Effector memory CD4-positive, alpha-beta T cell (primary cell): ENCODE measurements at places on chromosomes 16 and 17.

GRCh38 chr17:61487161-61487988 is 35.2 kb downstream of the TBX4 start:
- no peak for DNase-seq
- no peaks in the 10 kb centered on the region for H3K36me3 ChIP-seq
- H3K27me3 ChIP-seq, result no peaks in the 10 kb centered on the region
- no peaks in the 10 kb centered on the region for H3K4me1 ChIP-seq
- no peak overlapping the region for H3K27ac ChIP-seq
- no peak overlapping the region for H3K4me3 ChIP-seq

- peaks cover 9% of the 10 kb centered on the region for H3K36me3 ChIP-seq
- H3K4me1 ChIP-seq, result peaks cover 16% of the 10 kb centered on the region
- H3K27me3 ChIP-seq, result no peaks in the 10 kb centered on the region
- peak overlapping the region; percentile 55 for H3K27ac ChIP-seq
Observed at GRCh38 chr17:75487351-75488070, 27.8 kb downstream of the CASKIN2 start.

- H3K4me3 ChIP-seq, result no peak overlapping the region
- H3K27ac ChIP-seq, result no peak overlapping the region
- H3K36me3 ChIP-seq, result no peaks in the 10 kb centered on the region
- no peak for DNase-seq
- no peaks in the 10 kb centered on the region for H3K27me3 ChIP-seq
Observed at GRCh38 chr16:4208341-4208751, 33.5 kb downstream of the SRL start.

DNA sequence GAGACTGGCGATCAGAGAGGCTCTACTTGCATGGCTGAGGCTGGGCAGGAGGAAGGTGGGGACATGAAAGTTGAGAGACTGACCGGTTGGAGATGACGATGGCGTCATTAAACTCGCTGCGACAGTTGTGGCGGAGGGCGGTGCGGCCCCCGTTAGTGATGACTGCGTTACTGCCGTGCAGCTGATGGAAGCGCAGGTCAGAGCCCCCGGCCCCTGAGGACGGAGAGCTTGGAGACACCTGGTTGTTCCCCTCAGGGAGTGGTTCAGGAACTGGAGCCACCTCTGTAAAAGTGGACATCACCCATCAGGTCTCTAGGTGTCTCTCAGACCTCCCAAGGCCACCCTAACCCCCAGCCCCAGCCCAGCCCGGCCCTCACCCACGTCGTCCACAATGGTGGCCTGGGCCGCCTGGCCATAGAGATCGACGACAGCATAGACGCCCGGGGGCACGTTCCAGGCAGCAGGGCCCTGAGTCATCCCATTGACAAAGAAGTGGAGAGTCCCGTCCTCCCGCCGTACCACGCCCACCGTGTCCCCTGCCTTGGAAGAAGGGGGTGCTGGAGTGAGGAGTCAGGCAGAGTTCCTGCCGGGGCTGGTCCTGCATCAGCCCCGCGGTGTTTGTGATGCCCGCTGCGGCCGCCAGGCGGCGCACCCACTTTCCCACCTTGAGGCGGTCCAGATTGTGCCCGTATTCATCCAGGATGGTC is 5.3 kb downstream of the NEURL4 start:
- DNase-seq, result peak; percentile 59
- H3K4me1 ChIP-seq, result peaks cover 8% of the 10 kb centered on the region
- no peak overlapping the region for H3K27ac ChIP-seq
- H3K4me3 ChIP-seq, result no peak overlapping the region
- H3K36me3 ChIP-seq, result peaks cover 56% of the 10 kb centered on the region

- no peak for DNase-seq
- H3K36me3 ChIP-seq, result no peaks in the 10 kb centered on the region
- H3K27ac ChIP-seq, result no peak overlapping the region
- H3K27me3 ChIP-seq, result no peaks in the 10 kb centered on the region
Observed at GRCh38 chr16:20072146-20072873, 1.4 kb downstream of the GPR139 start.

DNA sequence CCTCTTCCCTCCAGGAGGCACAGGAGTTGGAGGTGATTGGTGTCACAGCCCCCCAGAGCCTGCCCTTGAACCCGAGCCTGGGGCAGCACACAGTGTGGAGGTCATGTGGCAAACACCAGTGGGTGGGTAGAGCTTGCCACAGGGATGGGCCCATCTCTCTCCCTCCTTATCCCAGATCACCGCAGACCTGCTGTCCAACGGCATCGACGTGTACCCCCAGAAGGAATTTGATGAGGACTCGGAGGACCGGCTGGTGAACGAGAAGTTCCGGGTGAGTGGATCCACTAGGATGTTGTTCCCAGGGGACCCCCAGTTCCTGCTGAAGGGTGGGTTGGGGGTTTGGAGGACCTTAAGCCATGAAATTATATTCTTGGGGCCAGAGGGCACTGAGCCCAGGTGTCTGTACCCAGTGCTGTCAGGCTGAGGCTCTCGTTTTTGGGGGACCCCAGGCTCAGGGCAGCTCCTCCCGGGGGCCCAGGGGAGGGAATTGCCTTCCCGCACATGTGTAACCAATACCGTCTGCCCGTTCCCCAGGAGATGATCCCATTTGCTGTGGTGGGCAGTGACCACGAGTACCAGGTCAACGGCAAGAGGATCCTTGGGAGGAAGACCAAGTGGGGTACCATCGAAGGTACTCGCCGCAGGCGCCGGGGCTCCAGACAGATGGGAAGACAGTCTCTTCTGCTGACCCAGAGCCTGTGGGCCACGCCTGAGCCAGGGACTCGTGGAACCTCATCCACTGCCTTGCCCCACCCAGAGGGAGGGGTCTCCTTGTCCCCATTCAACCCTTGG is 351.9 kb downstream of the SEC14L1 start:
- H3K4me1 ChIP-seq, result peaks cover 14% of the 10 kb centered on the region
- peaks cover 79% of the 10 kb centered on the region for H3K36me3 ChIP-seq

GRCh38 chr16:11078812-11079459 is 134.6 kb downstream of the CLEC16A start:
- no peak overlapping the region for H3K4me3 ChIP-seq
- H3K36me3 ChIP-seq, result no peaks in the 10 kb centered on the region

DNA sequence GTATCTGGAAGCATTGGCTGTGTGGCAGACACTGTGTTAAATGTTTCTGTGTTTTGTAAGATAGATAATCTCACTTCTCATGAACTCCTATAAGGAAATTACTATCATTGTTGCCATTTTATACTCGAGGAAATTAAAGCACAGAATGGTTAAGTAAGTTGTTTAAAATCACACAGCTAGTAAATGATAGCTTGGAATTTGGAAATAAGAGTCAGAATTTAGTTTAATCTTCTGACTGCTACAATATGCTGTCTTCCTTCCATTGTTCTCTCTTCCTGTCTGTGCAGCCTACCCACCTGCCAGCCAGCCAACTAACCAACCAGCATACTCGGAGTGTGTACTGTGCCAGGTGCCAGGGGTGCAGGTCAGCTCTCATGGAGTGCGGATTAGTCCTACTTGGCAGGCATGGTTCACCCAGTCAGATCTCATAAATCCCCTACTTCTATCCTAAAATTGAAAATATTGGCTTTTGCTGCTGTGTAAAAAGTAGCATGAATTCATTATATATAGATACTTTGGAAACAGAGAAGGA is 79.9 kb upstream of the LGALS9 start:
- H3K27ac ChIP-seq, result no peak overlapping the region
- DNase-seq, result no peak
- H3K27me3 ChIP-seq, result no peaks in the 10 kb centered on the region
- no peaks in the 10 kb centered on the region for H3K4me1 ChIP-seq

DNA sequence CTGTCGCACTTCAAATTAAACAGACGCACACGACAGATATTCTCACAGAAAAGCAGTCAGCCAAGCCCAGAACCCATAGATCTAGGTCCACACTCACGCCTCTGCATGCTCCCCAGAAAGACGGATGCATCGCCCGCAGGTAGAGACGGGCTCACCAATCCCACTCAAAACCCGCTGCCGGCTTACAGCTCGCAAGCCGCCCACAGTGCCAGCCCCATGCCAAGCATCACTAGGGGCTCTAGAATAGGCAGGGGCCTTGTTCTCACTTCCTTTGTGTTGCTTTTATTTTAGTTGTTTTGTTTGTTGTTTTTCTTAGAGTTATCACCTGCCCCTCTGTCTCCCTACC is 336 bp upstream of the BMERB1 start:
- H3K4me1 ChIP-seq, result peaks cover 10% of the 10 kb centered on the region
- DNase-seq, result no peak
- no peak overlapping the region for H3K27ac ChIP-seq
- H3K36me3 ChIP-seq, result no peaks in the 10 kb centered on the region

GRCh38 chr17:74304184-74304583 is 21.8 kb upstream of the KIF19 start:
- H3K4me3 ChIP-seq, result no peak overlapping the region
- no peaks in the 10 kb centered on the region for H3K4me1 ChIP-seq
- H3K27ac ChIP-seq, result no peak overlapping the region
- no peaks in the 10 kb centered on the region for H3K27me3 ChIP-seq
- no peaks in the 10 kb centered on the region for H3K36me3 ChIP-seq
- no peak for DNase-seq

- peak overlapping the region; percentile 17 for H3K27ac ChIP-seq
- H3K4me3 ChIP-seq, result no peak overlapping the region
- no peaks in the 10 kb centered on the region for H3K27me3 ChIP-seq
- DNase-seq, result no peak
- H3K36me3 ChIP-seq, result no peaks in the 10 kb centered on the region
- H3K4me1 ChIP-seq, result peaks cover 36% of the 10 kb centered on the region
Observed at GRCh38 chr16:11794447-11794846, 2.6 kb downstream of the ZC3H7A start.

DNA sequence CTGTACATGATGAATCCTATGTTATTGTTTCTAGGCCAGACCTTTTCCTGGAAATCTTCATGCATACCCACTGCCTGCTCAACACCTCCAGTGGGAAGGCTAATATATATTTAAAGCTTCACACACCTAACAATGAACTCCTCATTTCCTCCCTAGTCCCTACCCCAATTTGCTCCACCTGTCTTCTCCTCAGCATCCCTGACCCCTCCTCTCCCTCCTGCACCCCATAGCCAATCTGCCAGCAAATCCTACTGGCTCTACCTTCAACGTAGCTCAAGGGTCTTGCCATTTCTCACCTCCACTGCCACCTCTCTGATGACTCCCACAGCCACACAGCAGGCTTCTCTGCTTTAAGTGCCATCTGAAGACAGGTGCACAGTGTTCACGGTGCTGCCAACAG is 215.6 kb upstream of the WSB1 start:
- DNase-seq, result no peak
- H3K4me3 ChIP-seq, result no peak overlapping the region
- H3K27me3 ChIP-seq, result no peaks in the 10 kb centered on the region
- H3K36me3 ChIP-seq, result no peaks in the 10 kb centered on the region

- no peaks in the 10 kb centered on the region for H3K27me3 ChIP-seq
- H3K36me3 ChIP-seq, result peaks cover 3% of the 10 kb centered on the region
- no peak for DNase-seq
- peaks cover 9% of the 10 kb centered on the region for H3K4me1 ChIP-seq
- H3K4me3 ChIP-seq, result no peak overlapping the region
- no peak overlapping the region for H3K27ac ChIP-seq
Observed at GRCh38 chr16:521381-522210, 5.9 kb upstream of the CAPN15 start.

DNA sequence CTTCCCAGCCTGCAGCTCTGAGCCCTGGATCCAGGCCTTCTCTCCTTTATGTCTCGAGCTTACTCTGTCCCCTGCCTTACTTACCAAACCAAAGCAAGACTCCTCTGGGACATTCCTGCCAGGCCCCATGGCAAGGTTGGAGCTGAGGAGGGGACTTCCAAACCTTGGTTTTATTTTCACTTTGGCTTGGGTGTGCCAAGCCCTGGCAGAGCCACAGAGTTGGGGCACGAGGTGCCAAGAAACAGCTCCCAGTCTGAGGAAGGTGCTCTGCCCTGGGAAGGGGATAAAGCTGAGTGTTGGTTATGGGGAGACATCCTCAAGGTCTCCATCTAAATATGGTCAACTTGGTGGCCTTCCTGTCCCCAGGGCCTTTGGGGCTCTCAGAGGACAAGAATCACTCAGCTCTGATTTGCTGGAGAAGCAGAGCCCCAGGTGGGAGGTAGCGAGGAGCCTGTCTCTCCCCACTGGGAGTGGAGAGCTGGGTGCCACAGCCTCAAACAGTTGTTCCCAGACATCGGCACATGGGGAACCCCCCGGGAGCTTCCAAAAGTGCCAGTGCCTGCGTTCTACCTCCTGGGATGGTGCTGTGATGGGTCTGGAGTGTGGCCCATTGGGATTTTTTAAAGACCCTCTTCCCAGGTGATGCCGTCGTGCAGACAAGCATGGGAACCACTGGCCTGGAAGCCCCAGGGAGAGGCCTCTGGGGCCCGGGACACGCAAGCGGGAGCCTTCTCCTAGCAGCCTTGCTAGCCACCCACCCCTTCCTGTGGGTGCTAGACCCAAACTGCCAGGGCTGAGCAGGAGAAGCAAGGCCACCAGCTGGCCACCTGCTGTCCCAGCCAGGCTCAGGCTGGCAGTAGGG is 10.3 kb downstream of the NLRC5 start:
- no peaks in the 10 kb centered on the region for H3K27me3 ChIP-seq
- peaks cover 16% of the 10 kb centered on the region for H3K36me3 ChIP-seq
- peak; percentile 63 for DNase-seq
- H3K27ac ChIP-seq, result peak overlapping the region; percentile 73
- peak overlapping the region; percentile 19 for H3K4me3 ChIP-seq
